ENCODE measurements at places on chromosomes 16 and 17.

DNA sequence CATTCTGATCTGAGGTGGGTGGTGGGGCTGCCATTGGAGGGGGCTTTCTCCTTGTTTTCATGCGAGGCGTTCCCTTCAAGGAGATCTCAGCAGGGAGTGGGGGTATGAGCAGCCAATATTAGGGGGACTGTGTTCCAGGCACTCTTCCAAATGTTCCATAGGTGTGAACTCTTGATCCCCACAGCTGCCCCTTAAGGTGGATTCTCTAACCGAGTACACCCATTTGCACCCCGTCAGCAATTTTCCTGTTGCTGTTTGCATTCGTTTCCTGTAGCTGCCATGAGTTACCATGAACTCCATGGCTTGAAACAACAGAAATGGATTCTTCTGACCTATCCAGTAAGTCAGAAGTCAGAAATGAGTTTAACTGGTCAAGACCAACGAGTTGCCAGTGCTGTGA lies 3.7 kb upstream of the PRR15L start:
- no peak for DNase-seq

- no peak for DNase-seq
These were observed 1.7 kb downstream of the SLFN5 start for GRCh38 chr17:35244341-35245195.

GRCh38 chr17:66533572-66533971 lies 231.2 kb downstream of the PRKCA start:
- DNase-seq, result no peak

GRCh38 chr16:82643936-82644630 lies 17.3 kb downstream of the CDH13 start:
- no peak for DNase-seq

DNA sequence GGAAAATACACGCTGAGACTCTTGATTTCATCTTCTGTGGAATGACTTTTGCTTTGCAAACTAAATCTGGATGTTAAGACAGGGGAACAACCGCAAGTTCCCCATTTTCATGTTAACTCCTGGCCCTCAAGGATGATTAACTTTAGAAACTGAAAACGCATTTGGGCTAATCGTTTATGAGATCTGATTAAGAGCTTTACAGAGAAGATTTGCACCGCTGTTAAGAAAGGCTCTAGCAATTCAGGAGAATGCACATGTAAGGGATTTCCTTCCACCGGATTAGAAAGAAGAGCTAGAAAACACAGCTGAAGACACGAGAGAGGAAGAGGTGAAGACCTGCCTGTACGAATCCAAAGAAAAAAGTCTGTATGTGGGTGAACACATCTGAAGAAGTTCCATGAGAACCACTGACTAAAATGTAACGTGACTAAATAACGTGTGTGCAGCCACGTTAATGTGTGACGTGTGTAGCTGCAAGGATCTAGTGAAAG lies 106.4 kb downstream of the YPEL2 start:
- DNase-seq, result no peak

DNA sequence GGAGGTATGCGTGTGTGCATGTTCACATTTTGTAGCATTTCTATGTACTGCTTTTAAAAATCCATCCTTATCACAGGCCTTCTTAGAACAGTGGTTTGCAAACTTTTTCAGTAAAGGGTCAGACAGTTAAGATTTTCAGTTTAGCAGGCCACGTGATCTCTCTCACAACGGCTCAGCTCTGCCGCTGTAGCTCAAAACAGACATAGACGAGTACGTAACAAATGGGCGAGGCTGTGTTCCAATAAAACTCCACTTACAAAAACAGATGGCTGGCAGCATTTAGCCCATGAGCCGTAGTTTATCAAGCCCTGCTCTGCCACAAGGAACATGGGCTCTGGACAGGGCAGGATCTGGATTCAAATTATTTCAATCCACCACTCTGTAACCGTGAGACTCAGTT lies 141.8 kb downstream of the XYLT1 start:
- no peak for DNase-seq

- no peak for DNase-seq
These were observed 15.3 kb downstream of the NPLOC4 start for GRCh38 chr17:81621494-81622130.

DNA sequence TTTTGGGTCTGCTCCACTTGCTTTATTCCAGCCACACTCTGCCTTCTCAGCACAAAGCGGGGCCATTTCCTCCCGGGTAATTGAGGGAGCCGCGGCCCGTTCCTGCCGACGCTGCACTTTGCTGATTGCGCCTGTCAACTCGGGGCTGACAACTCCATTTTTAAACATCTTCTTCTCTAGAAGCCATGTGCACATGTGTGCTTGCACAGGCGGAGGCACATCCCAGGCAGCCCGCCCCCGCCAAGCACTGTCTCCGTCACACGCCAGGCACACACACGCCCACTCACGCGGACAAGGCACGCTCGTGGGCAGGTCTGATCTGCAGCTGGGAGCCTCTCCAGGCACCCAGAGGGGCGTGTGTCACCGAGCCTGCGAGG lies 63.2 kb downstream of the ENGASE start:
- DNase-seq, result no peak

- DNase-seq, result no peak
These were observed 13.3 kb upstream of the CD300LD start for GRCh38 chr17:74605361-74605760.

- no peak for DNase-seq
These were observed 7.6 kb upstream of the CBFB start for GRCh38 chr16:67021321-67021720.

GRCh38 chr16:58487566-58488351 lies 12.2 kb upstream of the NDRG4 start:
- DNase-seq, result peak; percentile 72

- peak; percentile 21 for DNase-seq
These were observed 22.3 kb downstream of the ERN1 start for GRCh38 chr17:64107500-64108236.

- DNase-seq, result no peak
These were observed 137.7 kb upstream of the CORO6 start for GRCh38 chr17:29760279-29761039.

- no peak for DNase-seq
These were observed 18.7 kb upstream of the RBFOX3 start for GRCh38 chr17:79629548-79630049.

DNA sequence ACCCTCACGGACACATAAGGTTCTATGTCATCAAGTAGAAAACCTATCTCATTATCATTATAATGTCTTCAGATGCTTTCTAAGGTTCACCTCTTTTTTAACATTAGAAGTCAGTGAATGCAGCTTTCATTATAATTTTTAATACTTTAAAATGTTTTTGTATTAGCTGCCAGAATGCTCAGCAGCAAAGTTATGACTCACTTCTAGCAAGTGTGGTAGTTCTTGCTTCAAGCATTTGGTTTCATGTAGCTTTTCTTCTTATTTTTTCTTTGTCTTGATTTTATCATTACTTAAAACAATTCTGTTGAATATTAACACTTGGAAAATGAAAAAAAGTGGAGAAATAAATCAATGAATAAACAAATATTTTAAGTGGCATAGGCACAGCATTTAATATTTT lies 23.4 kb downstream of the LPCAT2 start:
- DNase-seq, result no peak

- no peak for DNase-seq
These were observed 121.2 kb downstream of the IRX3 start for GRCh38 chr16:54165174-54165911.

DNA sequence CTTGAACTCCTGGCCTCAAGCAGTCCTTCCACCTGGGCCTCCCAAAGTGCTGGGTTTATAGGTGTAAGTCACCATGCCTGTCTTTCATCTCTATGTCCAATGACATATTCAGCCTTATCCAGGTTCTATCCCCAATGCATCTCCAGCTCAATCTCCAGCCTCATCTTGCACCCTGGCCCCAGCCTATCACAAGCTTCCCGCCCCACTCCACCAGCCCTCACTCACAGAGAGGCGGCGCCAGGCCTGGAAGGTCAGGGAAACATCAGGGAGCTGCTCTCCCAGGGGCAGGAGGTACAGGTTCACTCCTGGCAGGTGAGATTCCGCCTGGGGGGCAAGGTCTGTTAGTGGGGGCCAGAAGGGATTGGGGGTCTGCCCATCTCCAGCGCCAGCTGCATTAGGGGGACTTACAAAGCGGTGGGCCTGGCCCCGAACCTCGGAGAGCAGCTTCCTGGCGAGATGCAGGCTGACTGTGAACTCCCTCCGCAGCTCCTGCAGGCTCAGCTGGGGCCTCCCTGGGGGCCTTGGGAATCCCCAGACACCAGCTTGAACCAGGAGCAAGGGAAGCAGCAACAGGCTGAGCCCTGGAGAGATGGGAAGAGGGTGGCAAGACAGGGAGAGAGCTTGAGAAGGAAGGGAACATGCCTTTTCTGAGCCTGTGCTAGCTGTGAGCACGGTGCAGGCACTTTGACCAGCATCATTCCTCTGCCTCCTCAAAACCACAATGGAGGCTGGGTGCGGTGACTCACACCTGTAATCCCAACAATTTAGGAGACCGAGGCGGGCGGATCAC lies 3.0 kb downstream of the IL27 start:
- DNase-seq, result no peak

GRCh38 chr16:73237601-73238000 lies 189.7 kb upstream of the ZFHX3 start:
- no peak for DNase-seq

- no peak for DNase-seq
These were observed 39.9 kb downstream of the BAIAP2 start for GRCh38 chr17:81074875-81075274.

GRCh38 chr17:81666092-81666341 lies 388 bp downstream of the OXLD1 start:
- DNase-seq, result no peak

DNA sequence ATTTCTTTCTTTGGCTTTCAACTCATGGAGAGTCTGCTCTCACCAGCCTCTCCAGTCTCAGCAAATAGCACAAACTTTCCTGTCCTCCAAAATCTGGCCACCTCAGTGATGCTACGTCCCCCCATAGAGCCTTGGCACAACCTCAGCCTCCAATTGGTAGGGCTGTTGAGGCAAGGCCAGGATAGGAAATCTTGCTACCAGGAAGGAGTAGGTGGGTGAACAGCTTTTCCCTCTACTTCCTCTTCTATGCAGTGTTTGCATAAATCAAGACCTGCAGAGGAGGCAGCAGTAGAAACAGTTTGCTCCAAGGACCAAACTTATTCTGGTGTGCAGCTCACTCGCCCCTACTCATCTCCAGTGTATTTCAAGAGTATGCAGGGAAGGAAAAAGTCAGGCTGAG lies 701 bp upstream of the DPEP2 start:
- DNase-seq, result no peak
